ENCODE measurements at places on chromosomes 5 and 9.

- no peak for DNase-seq
Observed at GRCh38 chr5:10338686-10339057, 14.8 kb upstream of the MARCHF6 start.

GRCh38 chr9:116027951-116028350 is 125.6 kb upstream of the PAPPA start:
- no peak for DNase-seq

DNA sequence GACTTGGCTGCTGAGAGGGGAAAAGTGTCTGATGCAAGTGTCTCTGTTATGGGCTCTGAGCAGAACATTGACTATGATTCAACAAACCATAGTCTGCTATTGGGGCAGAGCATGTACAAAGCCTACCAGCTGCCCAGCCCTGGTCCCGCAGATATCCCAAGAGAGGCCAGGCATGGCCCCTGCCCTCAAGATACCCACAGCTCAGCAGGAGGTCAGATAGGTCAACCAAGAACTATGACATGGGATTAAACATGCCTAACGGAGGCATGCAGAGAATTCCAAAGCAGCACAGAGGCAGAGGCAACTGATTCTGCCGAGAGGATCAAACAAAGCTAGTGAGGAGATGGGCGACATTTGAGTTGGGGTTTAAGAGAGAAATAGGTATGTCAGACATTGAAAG is 39.9 kb upstream of the CPLX2 start:
- no peak for DNase-seq

GRCh38 chr5:30505014-30505886 is 688.2 kb upstream of the CDH6 start:
- DNase-seq, result no peak

DNA sequence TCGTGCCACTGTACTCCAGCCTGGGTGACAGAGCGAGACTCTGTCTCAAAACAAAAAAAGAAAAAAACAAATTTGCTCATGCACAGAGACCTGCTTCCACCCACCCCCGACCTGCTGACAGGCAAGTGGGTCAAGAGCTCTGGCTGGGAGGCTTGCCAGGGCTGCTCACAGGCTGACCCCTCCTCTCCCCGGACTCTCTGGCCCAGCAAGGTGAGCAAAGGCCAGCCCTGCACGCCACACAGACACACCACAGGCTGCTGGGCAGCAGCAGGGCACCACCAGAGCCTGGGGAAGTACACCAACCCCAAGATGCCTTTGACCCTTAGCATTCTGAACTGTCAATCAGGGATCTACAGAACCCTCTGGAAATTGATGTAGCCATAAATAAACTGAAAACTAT is 29.2 kb downstream of the NSUN2 start:
- no peak for DNase-seq

- DNase-seq, result no peak
Observed at GRCh38 chr9:137793196-137793841, 84.3 kb upstream of the CACNA1B start.

GRCh38 chr5:170438581-170438980 is 49.4 kb upstream of the KCNMB1 start:
- DNase-seq, result no peak

- DNase-seq, result no peak
Observed at GRCh38 chr5:122753500-122753899, 21.4 kb upstream of the SNX2 start.

- no peak for DNase-seq
Observed at GRCh38 chr5:137152616-137153015, 346.5 kb downstream of the SPOCK1 start.

- DNase-seq, result no peak
Observed at GRCh38 chr5:34709861-34710673, 53.9 kb downstream of the RAI14 start.

- DNase-seq, result no peak
Observed at GRCh38 chr5:6436715-6437331, 11.8 kb upstream of the UBE2QL1 start.
